ENCODE measurements at places on chromosomes 6 and 20.

DNA sequence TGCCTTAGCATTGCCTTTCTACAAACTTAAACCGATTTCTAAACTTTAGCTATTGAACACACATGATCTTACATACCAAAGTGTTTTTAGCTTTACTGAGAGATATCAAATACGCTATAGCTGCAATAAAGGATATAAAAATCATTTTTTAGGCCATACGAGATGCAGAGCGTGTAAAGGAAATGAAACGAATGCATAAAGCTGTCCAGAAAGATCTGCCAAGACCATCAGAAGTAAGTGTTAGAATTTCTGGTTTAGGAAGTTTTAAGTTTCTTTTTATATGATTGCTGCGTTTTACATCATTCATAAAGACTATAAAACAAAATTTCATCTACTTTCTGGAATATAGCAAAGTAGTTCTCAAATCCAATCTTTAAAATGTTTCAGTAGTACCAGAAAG, 38.4 kb downstream of the CDC5L start:
- DNase-seq = no peak

DNA sequence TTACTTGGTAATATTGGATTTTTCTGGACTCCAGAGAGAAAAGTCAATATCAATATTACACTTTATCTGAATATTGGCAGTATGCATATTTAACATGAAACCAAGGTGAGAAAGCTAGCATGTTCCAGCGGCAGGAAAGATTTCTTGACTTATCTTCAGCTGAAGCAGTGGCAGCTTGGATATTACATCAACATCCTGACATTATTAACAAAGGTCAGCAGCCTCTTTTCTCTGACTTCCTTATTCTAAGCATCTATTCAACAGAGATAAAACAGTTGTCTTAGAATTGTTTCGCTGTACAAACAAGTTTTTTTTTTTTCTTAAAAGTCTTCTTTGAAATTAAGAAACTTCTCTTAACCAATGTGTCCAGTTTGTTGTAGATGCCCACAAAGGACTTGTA, 11.8 kb downstream of the DCBLD1 start:
- DNase-seq = no peak

- no peak for DNase-seq
These were observed 12.7 kb downstream of the STX11 start for GRCh38 chr6:144162977-144163376.

DNA sequence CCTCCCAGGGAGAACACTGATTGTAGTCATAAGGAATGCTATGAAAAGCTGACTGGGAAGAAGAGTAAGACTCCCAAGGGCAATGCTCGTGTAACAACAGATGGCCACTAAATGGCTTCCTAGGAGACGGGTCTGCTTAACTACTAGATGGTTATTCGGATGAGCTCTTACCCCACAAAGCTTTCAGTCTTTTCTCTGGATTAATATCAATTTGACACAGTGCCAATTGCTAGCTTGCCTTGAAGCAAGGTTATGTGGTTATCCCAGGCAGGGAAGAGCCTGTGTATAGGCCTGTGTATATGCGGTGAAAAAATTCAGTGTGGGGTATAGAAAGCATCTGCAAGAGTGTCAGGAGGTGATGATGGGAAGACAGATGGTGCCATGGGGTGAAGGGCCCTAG, 86.4 kb upstream of the NOX3 start:
- DNase-seq = no peak

GRCh38 chr6:6633898-6634734, 45.6 kb downstream of the LY86 start:
- DNase-seq = no peak

- no peak for DNase-seq
These were observed 175.5 kb upstream of the GJE1 start for GRCh38 chr6:141957271-141957670.

DNA sequence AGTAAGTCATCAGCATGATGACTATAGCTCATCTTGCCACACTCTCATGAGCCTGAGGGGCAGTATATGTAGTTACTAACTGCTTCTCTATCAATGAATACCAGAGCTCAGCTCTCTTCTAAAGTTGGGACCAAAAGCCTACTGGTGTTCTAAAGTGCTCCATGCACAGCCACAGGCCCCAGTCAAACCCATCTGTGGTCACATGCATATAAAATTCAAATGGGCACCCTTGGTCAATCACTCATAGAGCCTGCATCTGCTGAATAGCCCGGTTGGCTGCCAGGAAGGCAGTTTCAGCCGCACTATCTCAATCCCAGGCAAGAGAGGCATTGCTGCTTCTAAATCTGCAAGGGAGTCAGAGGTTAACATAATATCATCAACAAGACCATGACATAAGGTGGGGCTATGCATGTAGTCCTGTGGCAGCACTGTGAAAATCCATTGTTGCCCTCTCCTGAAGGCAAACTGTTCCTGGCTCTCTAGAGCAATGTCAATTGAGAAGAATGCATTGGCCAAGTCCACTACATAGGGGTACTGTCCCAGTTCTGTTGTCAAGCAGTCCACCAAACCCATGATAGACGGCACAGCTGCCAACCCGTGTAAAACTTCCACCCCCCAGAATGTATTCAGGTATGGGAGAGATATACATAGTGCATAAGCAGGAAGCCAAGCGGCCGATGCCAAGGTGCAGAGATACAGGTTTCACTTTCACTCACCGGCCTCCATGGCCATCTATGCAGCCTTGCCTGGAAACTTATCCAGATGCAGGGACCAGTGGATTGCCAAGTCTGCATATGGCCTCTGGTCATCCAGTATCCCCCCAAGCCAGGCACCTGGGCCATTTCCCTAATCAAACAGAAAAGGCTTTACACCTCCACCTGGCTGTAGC, 76.2 kb downstream of the ALDH8A1 start:
- no peak for DNase-seq

All from ascending aorta (tissue), 2 donors.